ENCODE measurements at places on chromosomes 1 and 21. TPM values are rescaled to one million over a fixed set of nuclear protein-coding genes. Genes with fewer than 3 reads are reported as not detected.

OR1C1 gene
- polyA plus RNA-seq: not detected

CHODL gene
- not detected for polyA plus RNA-seq

LORICRIN gene
- polyA plus RNA-seq: not detected

IL12RB2 gene
- polyA plus RNA-seq: 0.54 TPM

HNRNPCL2 gene
- polyA plus RNA-seq: not detected

TSPAN1 gene
- polyA plus RNA-seq: 22.7 TPM

IQCC gene
- polyA plus RNA-seq: 0.54 TPM

CITED4 gene
- polyA plus RNA-seq: not detected

LRRN2 gene
- not detected for polyA plus RNA-seq

GRCh38 chr1:164504749-164505148, 54.2 kb upstream of the PBX1 start:
- no peaks in the 10 kb centered on the region for H3K4me1 ChIP-seq
- DNase-seq: no peak
- H3K36me3 ChIP-seq: no peaks in the 10 kb centered on the region
- H3K27me3 ChIP-seq: no peaks in the 10 kb centered on the region
- no peak overlapping the region for H3K4me3 ChIP-seq

- H3K27ac ChIP-seq: no peak overlapping the region
- peak; percentile 15 for DNase-seq
- no peaks in the 10 kb centered on the region for H3K4me1 ChIP-seq
- H3K27me3 ChIP-seq: no peaks in the 10 kb centered on the region
- no peaks in the 10 kb centered on the region for H3K36me3 ChIP-seq
- no peak overlapping the region for H3K4me3 ChIP-seq
Measured at GRCh38 chr1:190320952-190321351, 156.7 kb downstream of the BRINP3 start.

GRCh38 chr1:18128298-18128697, 20.7 kb downstream of the IGSF21 start:
- H3K27ac ChIP-seq: no peak overlapping the region
- DNase-seq: peak; percentile 83
- H3K27me3 ChIP-seq: peaks cover 2% of the 10 kb centered on the region
- H3K36me3 ChIP-seq: no peaks in the 10 kb centered on the region
- no peak overlapping the region for H3K4me3 ChIP-seq

DNA sequence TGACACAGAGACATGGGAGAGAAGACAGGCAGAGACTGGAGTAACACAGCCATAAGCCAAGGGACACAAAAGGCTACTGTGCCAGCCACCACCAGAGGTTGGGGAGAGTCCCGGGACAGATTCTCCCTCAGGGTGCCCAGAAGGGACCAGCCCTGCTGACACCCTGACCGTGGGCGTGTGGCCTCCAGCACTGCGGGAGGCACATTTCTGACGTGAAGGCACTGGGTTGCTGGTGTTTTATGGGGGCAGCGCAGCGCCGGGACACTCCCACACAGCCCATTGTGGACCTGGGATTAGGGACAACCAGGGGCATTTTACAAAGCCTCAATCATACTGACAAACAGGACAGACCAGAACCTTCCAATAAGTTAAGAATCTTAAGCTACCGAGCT, 26.2 kb downstream of the PRDM15 start:
- DNase-seq: no peak

GRCh38 chr1:3375245-3375644, 79.2 kb upstream of the ARHGEF16 start:
- no peak for DNase-seq
- no peaks in the 10 kb centered on the region for H3K36me3 ChIP-seq
- no peaks in the 10 kb centered on the region for H3K4me1 ChIP-seq
- no peak overlapping the region for H3K4me3 ChIP-seq

GRCh38 chr1:9127395-9128165, 1.3 kb downstream of the GPR157 start:
- H3K36me3 ChIP-seq: no peaks in the 10 kb centered on the region
- H3K4me1 ChIP-seq: no peaks in the 10 kb centered on the region
- DNase-seq: no peak
- H3K27me3 ChIP-seq: no peaks in the 10 kb centered on the region

DNA sequence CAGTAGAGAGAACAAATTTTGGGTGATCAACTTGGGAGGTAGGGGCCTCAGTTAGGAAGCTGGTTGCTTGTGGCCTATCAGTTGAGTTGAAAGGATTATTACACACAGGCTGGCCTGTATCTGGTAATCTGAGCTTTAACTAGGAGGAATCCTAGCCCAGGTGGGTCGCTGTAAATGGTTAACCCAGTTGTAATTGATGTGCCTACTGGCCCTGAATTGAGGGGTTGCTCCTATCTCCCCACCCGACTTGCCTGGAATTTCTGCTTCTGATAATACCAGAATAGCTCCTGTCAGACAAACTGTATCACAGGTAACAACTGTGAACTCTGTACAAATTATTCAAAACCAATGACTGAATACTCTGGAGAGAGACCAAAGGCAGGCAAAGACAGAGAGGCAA, 210.4 kb upstream of the RUNX1 start:
- no peaks in the 10 kb centered on the region for H3K27me3 ChIP-seq
- no peaks in the 10 kb centered on the region for H3K36me3 ChIP-seq
- no peaks in the 10 kb centered on the region for H3K4me1 ChIP-seq
- DNase-seq: peak; percentile 23

GRCh38 chr1:87410776-87411480, 82.2 kb downstream of the LMO4 start:
- no peaks in the 10 kb centered on the region for H3K36me3 ChIP-seq
- no peaks in the 10 kb centered on the region for H3K4me1 ChIP-seq
- H3K4me3 ChIP-seq: no peak overlapping the region

GRCh38 chr1:68819190-68819829, 322.4 kb upstream of the DEPDC1 start:
- no peak overlapping the region for H3K4me3 ChIP-seq
- no peaks in the 10 kb centered on the region for H3K4me1 ChIP-seq
- no peak overlapping the region for H3K27ac ChIP-seq
- H3K36me3 ChIP-seq: no peaks in the 10 kb centered on the region
- DNase-seq: no peak

DNA sequence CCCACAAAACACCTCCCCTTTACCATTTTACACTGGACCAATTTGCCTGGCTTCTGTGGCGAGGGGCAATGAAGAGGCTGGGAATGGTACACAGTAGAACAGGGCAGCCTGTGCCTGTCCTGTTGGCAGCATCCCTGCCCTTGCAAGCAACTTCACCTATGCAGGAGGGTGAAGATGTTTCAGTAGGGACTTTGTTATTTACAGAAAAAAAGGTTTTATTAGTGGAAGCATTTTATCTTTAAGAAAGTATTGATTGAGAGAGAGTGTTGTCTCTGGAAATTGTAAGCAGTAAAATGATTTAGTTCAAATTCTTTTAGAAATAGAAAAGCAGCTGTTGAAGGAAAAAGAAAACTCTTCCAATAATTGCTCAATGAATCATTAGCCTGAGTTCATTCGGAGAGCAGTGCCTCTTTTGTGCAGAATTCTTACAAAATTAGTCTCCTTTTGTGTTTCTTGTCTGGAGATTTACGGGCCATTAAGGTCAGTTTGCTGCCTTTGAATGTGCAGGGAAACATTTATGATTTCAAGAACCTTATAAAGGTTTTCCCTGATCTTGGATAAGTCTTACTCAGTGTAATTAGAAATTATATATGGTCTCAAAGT, 49.1 kb downstream of the HHAT start:
- no peaks in the 10 kb centered on the region for H3K36me3 ChIP-seq
- H3K27ac ChIP-seq: no peak overlapping the region
- no peak overlapping the region for H3K4me3 ChIP-seq
- no peaks in the 10 kb centered on the region for H3K27me3 ChIP-seq
- H3K4me1 ChIP-seq: no peaks in the 10 kb centered on the region

DNA sequence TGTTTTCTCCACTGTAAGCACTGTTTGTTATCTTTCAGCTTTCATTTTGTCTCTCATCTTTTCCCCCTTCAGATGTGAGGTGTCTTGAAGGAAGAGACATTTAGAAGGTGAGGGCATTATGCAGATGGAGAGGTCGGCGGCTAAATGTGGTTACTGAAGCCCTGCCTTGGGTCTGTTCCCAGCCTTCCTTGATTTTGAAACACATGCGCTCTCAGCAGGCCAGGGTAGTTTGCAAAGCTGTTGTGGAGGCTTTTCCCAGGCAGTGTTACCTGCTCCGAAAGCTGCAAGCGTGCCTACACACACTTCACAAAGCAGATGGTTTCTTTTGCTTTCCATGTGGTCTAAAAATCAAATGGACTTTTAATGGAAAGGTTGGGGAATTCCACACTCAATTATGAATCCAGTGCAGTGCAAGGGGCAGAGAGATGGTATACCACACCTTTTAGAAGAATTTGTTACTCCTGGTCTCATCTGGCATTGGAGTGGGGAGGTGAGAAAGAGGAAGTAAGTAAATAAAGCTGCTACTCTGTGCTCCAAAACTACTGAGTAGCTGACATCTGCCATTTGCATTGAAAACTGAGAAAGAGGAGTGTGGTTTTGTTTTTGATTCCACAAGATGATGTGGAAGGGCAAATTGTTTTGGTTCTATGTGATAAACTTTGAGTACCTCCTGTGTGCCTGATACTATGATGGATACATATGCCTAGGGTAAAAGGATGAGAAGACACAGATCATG, 91.9 kb downstream of the NFIA start:
- no peaks in the 10 kb centered on the region for H3K36me3 ChIP-seq
- H3K4me3 ChIP-seq: no peak overlapping the region
- no peaks in the 10 kb centered on the region for H3K4me1 ChIP-seq
- no peak for DNase-seq

GRCh38 chr1:30275926-30276764, 447.2 kb downstream of the MATN1 start:
- no peak overlapping the region for H3K4me3 ChIP-seq
- no peak for DNase-seq
- no peaks in the 10 kb centered on the region for H3K27me3 ChIP-seq
- H3K36me3 ChIP-seq: no peaks in the 10 kb centered on the region
- no peak overlapping the region for H3K27ac ChIP-seq
- H3K4me1 ChIP-seq: no peaks in the 10 kb centered on the region

DNA sequence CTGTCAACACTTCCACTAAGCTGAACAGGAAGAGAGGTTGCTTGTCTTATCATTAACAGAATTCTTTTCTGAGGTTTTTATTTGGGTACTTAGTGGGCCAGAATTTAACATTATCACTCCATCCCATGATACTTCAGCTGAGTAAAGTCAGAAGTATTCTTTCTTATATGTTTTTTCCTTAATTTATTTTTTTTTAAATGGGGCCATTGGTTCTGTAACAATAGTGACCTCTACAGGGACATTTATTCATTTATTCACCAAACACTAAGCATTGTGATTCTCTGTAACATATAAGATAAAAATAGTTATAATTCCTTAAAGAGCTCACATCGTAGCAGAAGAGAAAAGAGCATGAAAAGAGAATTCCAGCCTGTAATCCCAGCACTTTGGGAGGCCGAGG, 9.8 kb downstream of the GREM2 start:
- H3K27ac ChIP-seq: no peak overlapping the region
- no peaks in the 10 kb centered on the region for H3K36me3 ChIP-seq
- DNase-seq: no peak
- H3K4me1 ChIP-seq: no peaks in the 10 kb centered on the region
- no peak overlapping the region for H3K4me3 ChIP-seq

GRCh38 chr1:54012008-54012325, 6.0 kb downstream of the LDLRAD1 start:
- no peak for DNase-seq
- H3K4me1 ChIP-seq: peaks cover 26% of the 10 kb centered on the region
- H3K27me3 ChIP-seq: no peaks in the 10 kb centered on the region
- H3K4me3 ChIP-seq: no peak overlapping the region
- H3K27ac ChIP-seq: no peak overlapping the region
- no peaks in the 10 kb centered on the region for H3K36me3 ChIP-seq

DNA sequence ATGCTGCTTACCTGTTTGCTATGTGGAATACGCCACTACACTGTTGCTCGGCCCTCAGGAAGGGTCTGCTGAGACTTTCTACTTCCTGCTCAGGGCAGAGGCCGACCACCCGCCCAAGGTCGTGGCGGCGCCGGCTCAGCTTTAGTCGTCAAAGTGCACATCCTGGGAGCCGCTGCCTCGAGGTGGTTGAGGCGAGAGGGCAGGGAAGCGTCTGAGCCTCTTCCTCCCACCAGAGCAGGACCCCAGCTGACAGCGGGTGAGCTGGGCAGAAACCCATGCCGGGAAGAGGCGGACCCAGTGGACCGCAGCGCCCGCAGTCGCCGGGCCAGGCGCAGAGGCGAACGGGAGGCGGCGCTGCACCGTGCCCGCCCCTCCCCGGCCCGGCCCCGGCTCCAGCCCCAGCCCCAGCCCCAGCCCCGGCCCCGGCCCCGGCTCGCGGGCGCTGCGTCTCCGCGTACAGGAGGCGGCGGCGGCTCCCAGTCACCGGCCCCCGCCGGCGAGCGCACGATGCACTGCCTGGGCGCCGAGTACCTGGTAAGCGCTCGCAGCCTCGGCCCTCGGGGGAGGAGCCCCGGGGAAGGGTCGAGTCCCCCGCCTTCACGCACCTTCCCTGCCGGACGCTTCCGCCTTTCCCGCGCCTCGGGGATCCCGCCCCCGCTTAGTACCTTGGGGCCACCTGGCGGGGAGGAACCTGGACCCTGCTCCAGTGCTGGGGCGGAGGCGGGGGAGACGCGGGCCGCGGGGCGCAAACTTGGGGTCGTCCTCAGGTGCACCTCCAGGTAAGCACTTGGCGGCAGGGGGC, at the start of gene SLC44A3:
Gene SLC44A3 (plus strand): TSS at position 413 of the 802 bp plus-strand sequence. CDS start 95 bp downstream, at position 508.
- peaks cover 15% of the 10 kb centered on the region for H3K4me1 ChIP-seq
- no peaks in the 10 kb centered on the region for H3K36me3 ChIP-seq
- peak; percentile 77 for DNase-seq
- H3K4me3 ChIP-seq: peak within 1 kb of the TSS; percentile 77
- H3K27me3 ChIP-seq: no peaks in the 10 kb centered on the region
- H3K27ac ChIP-seq: peak within 1 kb of the TSS; percentile 95

DNA sequence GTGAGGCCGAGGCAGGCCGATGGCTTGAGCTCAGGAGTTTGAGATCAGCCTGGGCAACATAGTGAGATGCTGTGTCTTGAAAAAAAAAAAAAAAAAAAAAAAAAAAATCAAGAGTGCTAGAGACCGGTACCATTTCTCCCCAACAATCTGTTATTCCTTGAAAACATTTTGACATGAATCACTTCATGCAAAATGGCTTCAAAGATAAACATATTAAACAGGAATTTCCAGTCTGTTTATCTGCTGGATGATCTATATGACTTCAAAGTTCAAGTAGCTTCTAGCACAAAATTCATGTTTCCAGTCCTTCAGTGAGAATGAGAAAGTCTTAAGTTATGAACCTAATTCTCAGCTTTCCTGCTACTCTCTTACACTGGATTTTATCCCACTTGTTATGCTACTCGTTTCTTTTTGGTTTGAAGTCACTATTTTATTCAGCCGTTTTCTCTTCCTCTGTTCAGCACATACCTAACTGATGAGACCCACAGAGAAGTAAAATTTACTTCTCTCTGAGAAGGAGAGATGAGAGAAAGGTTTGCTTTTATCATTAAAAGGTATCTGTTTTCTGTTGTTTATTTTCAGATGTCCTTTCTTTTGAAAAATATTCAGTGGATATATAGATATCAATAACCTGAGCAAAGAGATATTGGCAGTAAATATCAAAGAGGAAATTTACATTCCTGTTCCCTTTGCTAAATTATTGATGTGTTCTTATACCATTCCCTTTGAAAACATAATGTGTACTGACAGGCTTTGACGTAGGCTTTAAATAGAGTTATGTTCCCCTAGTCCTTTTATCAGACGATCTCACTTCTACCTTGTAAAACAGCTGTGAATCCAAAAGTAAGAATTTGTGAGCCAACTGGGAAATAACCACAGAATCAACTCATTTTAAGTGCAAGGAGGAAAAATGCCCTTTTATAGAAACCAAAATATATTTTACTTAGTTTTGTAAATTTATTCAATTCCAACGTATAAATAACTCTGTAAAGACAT, 38.2 kb downstream of the CD46 start:
- H3K4me1 ChIP-seq: no peaks in the 10 kb centered on the region
- peaks cover 3% of the 10 kb centered on the region for H3K36me3 ChIP-seq
- peak; percentile 80 for DNase-seq
- H3K4me3 ChIP-seq: no peak overlapping the region

- DNase-seq: no peak
- no peak overlapping the region for H3K27ac ChIP-seq
- peaks cover 3% of the 10 kb centered on the region for H3K27me3 ChIP-seq
- H3K36me3 ChIP-seq: no peaks in the 10 kb centered on the region
- H3K4me1 ChIP-seq: no peaks in the 10 kb centered on the region
Measured at GRCh38 chr1:119364640-119365039, 3.9 kb upstream of the HAO2 start.

Data from small intestine (tissue), 16 donors.